ENCODE measurements at places on chromosomes 5 and 9. TPM values are rescaled to one million over a fixed set of nuclear protein-coding genes. Genes with fewer than 3 reads are reported as not detected.

The SPINK4 gene
- not detected for total RNA-seq

The WNT8A gene
- not detected for total RNA-seq

The LVRN gene
- not detected for total RNA-seq

- no peak for DNase-seq
These were observed 4.7 kb downstream of the NOTCH1 start for GRCh38 chr9:136541179-136541578.

The PCDH12 gene
- total RNA-seq = 0.07 TPM

GRCh38 chr5:132417889-132418485, 48.5 kb downstream of the SLC22A5 start:
- DNase-seq = no peak

- DNase-seq = peak; percentile 89
These were observed 174.5 kb upstream of the MAP1B start for GRCh38 chr5:71932655-71933338.

- DNase-seq = no peak
These were observed 59.0 kb upstream of the RETREG1 start for GRCh38 chr5:16675806-16676205.

The GRM6 gene
- not detected for total RNA-seq

DNA sequence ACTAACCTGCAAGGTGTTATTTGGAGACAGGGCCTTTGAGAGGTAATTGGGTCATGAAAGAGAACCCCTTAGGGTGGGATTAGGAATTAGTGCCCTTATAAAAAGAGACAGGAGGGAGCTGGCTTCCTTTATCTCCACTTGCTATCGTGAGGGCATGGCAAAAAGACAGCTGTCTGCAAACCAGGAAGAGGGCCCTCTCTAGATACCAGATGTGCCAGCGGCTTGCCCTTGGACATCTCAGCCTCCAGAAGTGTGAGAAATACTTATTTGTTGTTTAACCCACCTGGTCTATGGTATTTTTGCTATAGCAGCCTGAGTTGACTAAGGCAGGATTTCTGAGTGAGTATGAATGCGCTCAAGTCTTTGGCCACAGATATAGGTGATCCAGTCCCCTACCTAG, 978 bp upstream of the RGS14 start:
- DNase-seq = no peak

- DNase-seq = no peak
These were observed 12.7 kb upstream of the TRIM32 start for GRCh38 chr9:116674210-116674980.

The RXRA gene
- total RNA-seq = 17.2 TPM

DNA sequence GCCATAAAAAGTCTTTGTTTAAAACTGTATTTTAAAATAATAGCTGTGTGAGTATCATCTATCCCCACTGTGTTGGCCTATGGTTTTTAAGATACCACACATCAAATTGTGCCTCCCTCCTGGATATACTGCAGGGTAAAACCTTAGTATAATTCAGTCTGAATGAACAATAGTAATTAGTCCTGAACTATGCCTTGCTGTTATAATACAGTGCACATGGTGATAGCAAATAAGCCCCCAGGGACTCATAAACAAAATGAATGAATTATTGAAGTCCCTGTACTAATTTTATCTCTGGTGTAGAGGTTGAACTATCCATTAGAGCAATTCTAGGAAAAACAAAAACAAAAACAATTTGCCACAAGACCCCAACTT, 142.7 kb upstream of the ADAMTSL1 start:
- no peak for DNase-seq

DNA sequence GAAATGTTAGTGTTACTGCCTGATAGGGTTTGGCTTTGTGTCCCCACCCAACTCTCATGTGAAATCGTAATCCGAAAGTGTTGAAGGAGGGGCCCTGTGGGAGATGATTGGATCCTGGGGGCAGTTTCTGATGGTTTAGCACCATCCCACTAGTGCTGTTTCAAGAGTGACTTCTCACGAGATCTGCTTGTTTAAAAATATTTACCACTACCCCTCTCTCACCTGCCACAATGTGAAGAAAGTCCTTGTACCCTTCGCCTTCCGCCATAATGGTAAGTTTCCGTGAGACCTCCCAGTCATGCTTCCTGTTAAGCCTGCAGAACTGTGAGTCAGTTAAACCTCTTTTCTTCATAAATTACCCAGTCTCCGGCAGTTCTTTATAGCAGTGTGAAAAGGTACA, 2.6 kb upstream of the RFX3 start:
- peak; percentile 15 for DNase-seq

DNA sequence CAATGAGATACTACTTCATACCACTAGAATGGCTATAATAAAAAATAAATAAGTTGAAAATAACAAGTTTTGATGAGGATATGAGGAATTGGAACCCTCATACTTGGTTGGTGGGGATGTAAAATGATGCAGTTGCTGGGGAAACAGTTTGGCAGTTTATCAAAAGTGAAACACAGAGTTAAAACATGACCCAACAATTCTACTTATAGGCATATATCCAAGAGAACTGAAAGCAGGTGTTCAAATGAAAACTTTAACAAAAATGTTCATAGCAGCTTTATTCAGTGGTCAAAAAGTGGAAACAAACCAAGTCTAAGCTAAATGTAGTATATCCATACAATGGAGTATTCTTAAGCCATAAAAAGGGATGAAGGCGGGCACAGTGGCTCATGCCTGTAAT, 13.1 kb upstream of the LHFPL2 start:
- DNase-seq = no peak

DNA sequence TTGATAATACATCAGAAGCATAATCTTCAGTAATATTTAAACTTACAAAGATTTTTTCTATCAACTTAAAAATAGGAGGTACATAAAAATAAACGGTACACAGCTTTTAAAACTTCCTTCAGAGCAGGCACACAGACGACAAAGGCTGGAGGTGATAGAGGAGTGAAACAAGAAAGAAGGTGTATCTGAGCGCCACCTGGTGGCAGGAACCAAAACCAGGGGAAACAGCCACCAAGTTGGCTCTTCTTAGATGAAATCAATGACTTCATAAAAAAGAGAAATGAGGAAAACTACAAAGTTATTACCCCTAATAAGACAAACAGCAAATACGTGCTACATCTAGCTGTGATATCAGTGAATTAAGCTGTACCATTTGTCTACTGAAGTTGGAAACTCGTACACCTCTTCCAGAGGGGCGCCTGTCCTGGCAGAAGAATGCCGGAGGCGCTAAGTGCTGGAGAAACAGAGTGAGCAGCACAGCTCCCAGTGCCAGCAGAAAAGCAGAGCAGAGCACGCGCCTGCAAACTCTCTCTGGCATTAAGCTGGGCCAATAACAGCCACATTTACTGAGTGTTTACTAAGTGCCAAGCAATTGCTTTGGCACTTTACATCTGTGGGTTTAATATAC, 85.9 kb downstream of the SETX start:
- DNase-seq = peak; percentile 76

- DNase-seq = no peak
These were observed 64.1 kb downstream of the SMIM23 start for GRCh38 chr5:171849585-171850323.

GRCh38 chr5:143402553-143403333, 743 bp downstream of the NR3C1 start:
- peak; percentile 34 for DNase-seq

The FAM78A gene
- 2.5 TPM for total RNA-seq

The SLIT3 gene
- total RNA-seq = 0.12 TPM

The EQTN gene
- total RNA-seq = not detected

DNA sequence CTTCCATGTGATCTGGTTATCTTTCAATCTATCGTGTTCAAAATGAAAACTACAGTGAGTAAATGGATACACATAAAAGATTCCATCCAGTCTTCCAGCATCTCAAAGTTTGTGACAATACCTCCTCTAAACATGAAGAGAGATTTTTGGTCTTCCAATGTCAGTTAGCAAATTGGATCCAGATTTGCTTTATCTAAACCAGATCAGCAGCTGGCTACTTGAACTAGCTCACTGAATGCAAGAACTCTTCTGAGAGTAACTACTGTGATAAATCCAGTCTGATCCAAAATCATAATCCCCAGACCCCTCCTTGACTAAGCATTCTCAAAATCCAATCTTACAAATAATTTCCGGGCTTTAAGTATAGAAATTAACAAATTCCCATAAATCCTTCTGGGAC, 2177.9 kb upstream of the C9orf72 start:
- DNase-seq = no peak

- no peak for DNase-seq
These were observed 190.0 kb downstream of the DENND1A start for GRCh38 chr9:123739902-123740301.

The TLR4 gene
- total RNA-seq = 11.6 TPM

The IL13 gene
- not detected for total RNA-seq

- no peak for DNase-seq
These were observed 362.6 kb downstream of the DNAH5 start for GRCh38 chr5:13581914-13582313.

DNA sequence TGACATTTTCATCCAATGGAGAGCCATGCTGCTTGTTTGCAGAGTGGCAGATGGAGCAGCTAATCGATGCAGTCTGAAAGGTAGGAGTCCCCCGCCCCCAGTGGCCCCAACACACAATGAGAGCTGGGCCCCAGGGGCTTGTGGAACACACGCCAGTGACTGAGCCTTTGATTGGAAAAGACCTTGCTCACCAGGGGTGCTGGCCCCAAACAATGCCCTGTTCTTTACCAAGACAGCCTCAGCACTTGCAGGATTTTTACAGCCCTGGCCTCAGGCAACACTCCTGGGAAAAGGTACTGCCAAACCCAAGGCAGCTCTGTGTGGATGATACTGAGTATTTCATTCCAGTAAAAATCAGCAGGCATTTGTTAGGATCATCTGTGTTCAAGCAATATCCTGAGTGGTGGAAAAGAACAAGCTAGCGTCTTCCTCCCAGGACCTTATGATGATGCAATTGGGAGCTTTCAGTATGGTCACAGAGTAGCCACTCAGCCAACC, 276.8 kb upstream of the CLINT1 start:
- no peak for DNase-seq

DNA sequence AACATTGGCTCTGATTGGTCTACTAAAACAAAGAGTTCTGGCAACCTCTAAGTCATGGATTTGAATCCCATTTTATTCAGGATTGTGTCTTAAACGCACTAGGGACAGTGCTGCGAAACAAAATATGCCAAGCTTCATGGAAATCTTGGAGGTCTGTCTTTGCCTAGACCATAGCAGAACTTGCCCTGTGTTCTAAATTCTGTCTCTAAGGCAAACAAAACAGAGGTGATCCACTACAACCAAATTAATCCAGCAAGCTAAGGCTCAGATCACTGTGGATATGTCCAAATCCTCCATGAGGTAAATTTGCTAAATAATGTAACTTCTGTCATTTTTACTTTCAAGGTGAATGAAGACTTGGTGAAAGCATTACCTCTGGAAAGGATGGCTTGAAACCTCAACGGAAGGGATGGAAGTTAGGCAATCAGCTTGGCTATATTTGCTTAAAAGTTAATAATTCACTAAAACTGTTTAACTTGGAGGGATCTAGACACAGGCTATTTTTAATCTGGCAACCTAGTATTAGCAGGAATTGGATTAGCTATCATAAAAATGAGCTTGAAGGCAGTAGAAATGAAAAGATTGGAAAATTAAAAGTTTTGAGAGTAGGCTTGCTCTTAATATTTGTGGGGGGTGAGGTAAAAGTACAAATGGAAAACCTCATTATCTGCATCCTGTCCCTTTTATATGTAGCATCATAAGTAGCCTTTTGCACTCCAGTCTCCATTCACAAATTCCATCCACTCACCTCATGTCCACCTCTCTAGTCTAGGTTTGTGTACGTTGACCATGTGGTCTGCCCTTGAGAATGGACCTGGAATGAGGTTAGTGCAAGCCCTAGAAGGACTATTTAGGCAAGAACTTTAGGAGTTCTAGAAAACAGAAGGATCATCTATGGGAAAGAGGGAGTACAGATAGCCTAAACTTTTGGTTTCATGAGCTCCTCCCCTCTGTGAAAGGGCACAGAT, 176.2 kb downstream of the SMC2 start:
- no peak for DNase-seq

- no peak for DNase-seq
These were observed 2.6 kb upstream of the SVEP1 start for GRCh38 chr9:110582156-110582555.

GRCh38 chr9:94150890-94151650, 66.8 kb downstream of the PTPDC1 start:
- peak; percentile 33 for DNase-seq

The EIF4EBP3 gene
- not detected for total RNA-seq

GRCh38 chr5:107541400-107541799, 129.3 kb downstream of the EFNA5 start:
- DNase-seq = no peak

The DCP2 gene
- total RNA-seq = 35.7 TPM

DNA sequence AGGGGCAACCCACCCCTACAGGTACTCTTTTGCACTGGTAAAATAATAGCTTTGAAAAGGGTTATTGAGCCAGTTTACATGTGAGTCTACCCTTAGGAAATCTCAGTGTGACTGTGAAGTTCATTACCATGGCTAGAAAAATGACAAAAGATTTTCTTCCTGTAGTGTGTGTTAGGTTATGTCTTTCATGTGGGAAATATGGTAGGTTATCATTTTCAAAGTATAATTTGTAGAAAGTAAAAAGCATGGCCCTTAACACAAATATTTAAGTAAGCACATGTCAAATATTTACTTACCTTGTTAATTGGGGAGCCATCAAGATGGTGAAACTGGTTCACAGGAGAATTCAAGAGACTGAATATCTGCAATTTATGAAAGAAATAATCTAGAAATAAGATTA, 37.3 kb upstream of the PLPP1 start:
- no peak for DNase-seq

All from A172 (cell line).